Endothelial cell (in vitro differentiated cells): ENCODE measurements at places on chromosomes 6 and 20.

DNA sequence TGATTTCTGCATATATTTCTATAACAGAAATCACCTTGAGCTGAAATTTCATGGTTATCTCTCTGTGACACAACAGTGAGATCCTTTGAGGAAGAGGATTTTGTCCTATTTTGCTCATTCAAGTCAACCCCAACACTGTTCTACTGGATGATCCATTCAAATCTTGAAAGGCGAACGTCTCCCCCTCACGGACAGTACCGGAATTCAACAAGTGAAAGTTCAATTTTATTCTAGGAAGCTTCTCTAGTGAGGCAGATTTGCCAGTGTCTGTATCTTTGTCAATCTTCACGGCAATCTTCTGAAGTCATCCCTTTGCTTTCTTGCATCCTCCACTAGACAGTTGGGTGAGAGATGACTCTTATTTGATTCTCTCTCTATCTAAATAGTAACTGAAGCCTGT is 91.7 kb upstream of the PDE7B start:
- DNase-seq: no peak

DNA sequence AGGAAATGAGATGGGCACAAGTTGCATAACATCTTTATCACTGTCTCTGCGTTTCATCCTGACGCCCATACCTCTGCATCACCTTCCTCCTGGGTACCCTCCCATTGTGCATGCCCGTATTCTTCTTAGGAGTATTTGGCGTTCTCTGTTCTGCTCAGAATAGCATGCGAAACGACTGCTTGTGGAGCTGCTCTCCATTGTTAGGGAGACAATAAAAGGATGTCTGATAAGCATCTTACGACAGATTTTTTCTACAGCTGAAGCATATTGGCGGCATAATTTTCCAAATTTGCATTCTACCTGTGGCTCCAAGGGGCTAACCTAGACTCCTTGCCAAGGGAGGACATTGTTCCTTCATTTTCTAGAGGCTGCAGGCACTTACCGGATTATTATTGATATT is 118.6 kb downstream of the EDN1 start:
- DNase-seq: peak; percentile 6

- DNase-seq: no peak
These were observed 35.6 kb downstream of the PSMG4 start for GRCh38 chr6:3294396-3294795.

DNA sequence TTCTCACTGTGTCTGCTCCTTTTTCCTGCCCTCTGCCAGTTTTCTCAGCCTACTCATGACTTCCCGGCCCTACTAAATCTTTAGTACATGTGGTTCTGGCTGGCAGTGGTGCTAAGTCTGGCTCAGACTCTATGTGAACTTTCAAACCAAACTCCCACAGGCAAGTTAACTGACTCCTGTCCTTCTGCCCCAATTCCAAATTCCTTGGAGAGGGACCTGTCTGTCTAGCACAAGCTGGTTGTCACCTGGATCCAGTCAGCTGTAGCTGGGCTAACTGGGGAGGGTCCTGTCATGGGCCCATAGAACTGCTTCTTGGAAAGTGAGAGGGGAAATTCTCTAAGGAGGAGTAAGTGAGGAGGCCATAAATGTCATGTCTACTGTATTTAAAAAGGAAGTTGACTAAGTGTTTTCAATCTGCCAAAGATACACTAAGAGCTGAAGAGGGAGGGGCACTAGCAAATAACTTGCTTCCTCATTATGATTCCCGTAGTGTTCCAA is 240.1 kb downstream of the KCNQ5 start:
- no peak for DNase-seq

DNA sequence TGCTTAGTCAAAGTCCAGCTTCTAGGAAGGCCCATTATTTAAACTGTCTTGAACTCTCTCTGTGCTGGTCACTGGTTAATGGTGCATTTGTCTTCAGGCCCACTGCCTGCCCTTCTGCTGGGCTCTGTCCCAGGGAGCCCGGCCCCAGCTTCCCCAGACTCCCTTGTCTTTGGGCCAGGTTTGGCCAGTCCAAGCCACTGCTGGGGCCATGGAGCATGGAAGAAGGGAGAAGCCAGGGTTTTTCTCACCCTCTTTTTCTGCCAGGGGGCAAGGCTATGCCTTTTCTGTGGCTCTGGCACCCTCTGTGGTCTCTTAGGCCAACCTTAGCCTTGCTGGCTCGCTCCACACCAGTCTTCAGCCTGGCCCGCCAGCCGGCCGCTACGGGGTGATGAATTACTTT is 390.0 kb upstream of the SULF2 start:
- DNase-seq: no peak

GRCh38 chr6:16759646-16760515 is 1.4 kb downstream of the ATXN1 start:
- peak; percentile 82 for DNase-seq

DNA sequence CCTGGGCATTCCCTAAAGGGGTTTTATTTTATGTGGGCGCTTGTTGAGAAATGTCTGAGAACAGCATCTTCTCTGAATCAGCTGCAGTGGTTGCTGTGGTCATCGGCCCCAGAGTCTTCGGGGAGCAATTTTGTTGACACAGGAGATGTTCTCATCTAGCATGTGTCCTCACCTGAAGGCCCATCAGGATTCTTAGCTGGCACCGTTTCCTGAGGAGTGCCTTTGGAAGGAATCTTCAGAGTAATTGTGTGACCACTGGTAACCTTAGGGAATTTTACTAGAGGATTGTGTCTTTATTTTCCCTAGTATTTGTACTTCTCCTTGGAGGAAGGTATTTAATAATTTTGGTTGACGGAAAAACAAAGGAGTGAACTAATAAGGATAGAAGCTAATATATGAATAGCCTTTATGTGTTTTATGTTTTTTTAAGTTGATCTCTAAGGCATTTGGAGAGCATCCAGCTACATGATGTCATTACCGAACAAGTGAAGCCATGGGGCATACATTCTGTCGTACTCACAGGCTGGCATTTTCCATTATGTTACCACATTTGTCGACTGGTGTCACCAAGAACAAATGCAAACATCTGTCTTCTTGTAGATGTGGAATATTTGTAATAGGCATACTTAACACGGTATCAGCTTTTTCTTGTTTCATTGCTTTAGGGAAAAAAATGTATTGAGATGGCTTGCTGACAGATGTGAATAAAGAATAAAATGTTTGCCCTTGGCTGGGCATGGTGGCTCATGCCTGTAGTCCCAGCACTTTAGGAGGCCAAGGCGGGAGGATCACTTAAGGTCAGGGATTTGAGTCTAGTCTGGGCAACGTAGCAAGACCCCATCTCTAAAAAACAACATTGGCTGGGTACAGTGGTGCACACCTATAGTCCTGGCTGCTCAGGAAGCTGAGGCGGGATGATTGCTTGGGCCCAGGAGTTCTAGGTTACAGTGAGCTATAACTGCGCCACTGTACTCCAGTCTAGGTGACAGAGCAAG is 41.9 kb downstream of the TULP4 start:
- no peak for DNase-seq
